NAMALWA (cell line): ENCODE measurements at places on chromosomes 3 and 15.

GRCh38 chr3:105304487-105304886, 62.2 kb upstream of the ALCAM start:
- no peak for DNase-seq

DNA sequence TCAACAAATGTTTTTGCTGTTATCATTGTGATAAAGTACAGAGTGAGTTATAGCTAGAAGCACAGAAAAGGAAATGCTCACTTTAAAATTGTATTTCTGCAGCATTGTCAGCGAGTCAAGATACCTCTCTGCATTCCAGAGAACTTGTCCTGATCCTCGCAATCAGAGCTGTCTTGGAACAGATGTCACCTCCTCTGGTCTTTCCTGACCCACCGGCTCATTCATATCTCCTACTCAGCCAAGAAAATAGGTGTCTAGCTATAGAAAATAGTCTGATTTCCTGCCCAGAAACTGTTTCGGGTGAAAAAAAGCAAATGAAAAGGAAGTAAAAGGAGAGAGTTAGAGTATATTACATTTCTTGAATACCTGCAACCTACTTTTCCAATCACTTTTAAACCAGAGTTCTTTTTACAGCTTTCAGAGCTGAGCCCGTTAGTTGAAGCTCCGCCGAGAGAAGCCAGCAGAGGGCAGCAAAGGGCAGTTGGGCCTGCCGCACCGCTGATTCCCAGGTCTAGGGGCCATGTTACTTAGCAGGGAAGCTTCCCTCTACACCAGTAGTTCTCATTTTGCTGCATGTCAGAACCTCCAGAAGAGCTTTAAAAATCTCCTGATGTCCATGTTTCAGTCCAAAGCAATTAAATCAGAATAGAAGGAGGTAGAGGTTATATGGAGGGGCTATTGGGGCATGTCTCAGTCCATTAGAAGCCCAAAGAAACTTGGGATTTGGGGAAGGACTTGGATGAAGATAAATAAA, 185.7 kb upstream of the THRB start:
- peak; percentile 63 for DNase-seq

GRCh38 chr3:171056528-171056927, 30.0 kb upstream of the SLC2A2 start:
- DNase-seq: no peak

DNA sequence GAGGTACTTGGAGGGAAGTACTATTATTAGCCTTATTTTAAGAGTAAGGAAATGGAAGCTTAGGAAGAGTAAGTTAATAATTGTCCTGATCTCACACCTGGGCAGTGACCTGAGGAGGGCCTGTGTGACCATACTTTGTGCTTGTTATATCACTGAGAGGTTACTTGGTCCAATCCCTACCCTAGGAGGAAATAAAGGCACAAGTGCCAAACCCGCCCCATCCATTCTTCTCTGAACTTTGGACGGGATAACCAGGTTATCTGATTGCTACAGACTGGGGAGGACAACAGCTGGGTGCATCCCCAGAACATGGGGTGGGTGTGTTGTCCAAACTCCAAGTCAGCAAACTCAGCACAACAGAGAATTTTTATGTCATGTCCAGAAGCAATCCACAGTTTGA, 77.7 kb upstream of the NR2E3 start:
- no peak for DNase-seq

DNA sequence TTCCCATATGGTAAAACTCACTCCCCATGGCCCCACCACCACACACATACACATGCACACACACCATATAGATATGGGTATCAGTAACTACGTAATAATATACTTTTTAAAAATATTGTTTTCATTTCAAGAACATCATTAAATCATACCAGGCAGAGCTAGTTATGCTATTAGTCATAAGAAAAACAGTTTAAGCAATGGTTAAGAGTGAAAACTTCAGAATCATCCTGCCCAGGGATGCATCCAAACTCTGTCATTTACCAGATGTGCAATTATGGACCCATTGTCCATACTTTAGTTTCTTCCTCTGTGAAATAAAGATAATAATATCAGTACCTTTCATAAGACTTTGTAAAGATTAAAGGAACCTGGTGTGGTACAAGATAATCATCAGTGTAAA, 608.3 kb downstream of the RBMS3 start:
- no peak for DNase-seq

DNA sequence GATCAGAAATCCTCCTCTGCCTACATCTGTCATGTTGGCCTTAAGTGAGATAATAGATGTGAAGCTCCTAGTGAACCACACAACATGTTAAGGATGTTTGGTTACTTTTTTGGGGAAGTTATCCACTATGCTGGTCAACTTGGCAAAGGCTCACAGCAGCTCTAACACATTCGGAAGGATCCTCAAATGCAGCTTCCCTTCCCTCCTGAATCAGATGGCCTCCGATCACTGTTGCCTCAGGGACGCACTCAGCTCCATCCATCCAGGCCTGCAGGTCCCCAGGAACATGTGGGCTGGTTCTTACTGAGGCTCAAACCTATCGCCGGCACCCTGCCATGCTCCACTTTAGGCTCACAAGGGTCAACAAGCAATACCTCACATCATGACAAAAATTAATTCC, 67.9 kb downstream of the CORO2B start:
- no peak for DNase-seq

DNA sequence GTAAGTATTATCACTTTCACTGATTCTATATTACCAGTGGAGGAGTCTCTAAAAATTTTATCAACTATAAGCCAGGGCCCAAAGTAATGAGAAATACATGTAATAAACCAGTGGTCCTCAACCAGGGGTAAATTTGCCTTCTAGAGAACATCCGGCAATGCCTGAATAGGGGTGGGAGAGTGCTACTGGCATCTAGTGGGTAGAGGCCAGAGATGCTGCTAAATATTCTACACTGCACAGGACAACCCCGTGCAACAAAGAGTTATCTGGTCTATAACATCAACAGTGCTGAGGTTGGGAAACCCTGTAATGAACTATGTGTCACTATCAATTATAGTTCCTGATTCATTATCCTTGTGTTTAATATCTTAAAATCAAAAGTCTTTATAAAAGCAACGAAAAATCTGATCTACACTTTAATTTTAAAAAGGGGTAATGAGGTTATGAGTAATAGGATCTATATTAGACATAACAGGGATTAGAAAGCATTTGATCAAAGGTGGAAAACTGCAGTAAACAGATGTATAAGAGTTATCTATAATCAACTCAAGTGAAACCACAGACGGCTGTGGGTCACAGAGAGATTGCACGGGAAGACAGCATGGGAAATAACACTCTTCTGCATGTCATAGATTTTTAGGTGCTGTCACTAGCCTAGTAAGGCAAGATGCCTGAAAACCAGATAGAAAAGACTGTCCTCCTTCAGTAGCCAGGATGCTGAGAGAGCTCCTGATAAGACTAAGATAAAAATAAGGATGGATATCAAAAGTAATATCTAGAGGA, 2.0 kb downstream of the LYSMD2 start:
- DNase-seq: peak; percentile 72

- DNase-seq: no peak
These were observed 23.9 kb downstream of the ILDR1 start for GRCh38 chr3:121998030-121998580.

- no peak for DNase-seq
These were observed 145.8 kb downstream of the TPRA1 start for GRCh38 chr3:127444761-127445160.

GRCh38 chr15:45169608-45170480, 17.9 kb downstream of the SHF start:
- peak; percentile 50 for DNase-seq

GRCh38 chr3:99741588-99741987, 76.1 kb upstream of the CMSS1 start:
- DNase-seq: no peak

DNA sequence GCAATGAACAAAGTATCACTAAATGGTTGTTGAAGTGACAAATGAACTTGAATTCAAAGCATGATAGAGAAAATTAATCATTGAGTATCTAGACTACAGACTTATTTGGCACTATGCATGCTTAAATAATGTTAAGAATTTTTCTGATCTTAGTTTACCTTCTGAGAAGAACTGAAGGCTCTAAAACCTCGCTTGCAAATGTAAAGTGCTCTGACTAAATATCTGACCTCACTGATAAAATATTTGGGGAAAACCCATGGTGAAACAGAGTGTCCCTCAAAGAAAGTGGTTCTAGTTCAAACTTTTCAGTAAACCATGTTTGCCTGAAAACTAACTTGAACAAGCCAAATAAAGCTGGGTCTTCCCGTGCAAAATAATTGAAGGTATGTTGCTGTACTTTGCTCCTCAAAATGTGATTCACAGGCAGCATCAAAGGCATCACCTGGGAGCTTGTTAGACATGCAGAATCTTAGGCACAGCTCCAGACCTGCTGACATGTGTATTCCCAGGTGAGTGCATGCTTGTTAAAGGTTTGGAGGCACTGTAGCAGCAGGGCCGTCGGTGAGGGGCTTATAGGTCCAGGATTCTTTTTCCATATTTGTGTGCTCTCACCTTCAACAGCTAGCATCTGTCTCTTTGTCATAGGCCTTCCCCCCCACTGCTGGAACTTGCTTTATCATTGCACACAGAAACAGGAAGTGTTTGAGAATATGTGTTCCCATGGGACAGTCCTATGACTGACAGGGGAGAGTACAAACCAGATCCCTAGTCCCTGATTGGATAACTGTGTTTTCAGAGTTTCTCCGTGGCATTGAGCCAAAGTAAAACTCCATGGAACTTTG, 524.2 kb upstream of the LMCD1 start:
- DNase-seq: peak; percentile 39

- DNase-seq: no peak
These were observed 34.6 kb downstream of the GASK1A start for GRCh38 chr3:43013743-43014155.

DNA sequence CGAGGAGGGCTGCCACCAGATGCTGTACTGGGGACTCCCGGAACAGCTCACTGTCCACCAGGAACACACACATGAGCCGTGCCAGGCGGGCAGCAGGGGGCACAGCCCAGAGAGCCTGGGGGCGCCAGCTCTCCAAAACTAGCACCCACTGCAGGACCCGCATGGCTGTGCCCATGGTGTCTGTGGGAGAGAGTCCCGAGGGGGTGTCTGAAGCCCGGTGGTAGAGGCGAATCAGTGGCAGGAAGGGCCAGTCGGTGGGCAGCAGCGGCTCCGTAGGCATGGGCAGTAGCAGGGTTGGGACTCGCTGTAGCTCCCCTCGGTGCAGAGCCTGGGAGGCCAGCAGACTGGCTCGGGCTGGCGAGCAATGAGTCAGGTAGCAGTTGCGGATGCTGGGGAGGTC, 7.0 kb upstream of the LTK start:
- no peak for DNase-seq

DNA sequence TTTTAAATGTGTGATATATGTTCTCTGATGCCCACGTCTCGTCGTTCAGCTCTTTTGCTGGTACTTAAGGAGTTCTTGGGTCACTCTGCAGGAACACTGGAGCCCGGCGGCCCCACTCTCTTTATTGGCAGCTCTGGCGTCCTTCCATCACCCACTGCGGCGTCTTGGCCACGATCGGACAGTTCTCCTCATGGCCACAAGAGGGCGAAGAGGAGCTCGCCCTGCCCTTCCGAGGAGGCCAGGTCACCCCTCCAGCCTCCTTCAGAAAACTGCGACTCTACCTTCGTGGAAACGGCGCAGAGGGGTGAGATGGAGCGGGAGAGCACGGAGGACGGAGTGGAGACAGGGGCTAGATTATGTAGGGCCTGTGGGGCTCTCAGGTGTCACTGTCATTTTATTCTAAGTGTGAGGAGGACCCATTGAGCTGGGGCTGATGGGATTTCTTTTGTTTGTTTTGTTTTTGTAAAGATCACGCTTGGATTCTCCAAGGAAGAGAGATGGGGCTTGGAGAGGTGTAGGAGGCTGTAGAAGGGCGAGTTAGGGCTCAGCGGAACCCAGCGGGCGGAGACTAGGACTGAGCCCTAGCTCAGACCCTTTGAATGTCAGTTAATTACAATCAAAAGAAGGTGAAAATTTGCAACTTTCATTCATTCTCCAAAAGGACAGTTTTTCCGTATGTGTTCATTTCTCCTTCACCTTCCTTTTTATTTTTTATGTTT, 28.0 kb upstream of the GABRA5 start:
- DNase-seq: peak; percentile 58

DNA sequence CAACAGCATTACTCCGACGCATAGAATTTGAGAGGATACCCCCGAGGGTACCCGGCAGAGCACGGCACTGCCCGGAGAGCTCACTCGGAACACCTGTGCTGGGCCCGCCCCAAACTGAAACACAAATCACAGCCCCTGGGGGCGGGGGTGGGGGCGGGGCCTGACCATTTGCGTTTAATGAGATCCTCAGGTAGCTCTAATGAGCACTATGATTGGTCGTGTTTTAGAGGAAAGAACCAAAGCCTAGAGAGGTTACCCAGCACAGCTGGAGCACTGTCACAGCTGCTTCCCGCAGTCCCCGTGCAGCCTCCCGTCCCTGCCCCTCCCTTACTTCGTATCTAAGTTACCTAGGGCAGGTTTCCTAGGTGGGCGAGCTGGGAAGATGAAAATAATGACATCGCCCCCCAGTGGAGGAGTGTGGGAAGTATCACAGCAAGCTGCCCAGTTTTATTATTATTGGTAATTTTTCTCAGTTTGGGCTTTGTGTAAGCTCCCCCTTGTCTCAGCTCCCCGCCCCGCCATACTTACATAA, 187.1 kb downstream of the PDE8A start:
- peak; percentile 59 for DNase-seq

DNA sequence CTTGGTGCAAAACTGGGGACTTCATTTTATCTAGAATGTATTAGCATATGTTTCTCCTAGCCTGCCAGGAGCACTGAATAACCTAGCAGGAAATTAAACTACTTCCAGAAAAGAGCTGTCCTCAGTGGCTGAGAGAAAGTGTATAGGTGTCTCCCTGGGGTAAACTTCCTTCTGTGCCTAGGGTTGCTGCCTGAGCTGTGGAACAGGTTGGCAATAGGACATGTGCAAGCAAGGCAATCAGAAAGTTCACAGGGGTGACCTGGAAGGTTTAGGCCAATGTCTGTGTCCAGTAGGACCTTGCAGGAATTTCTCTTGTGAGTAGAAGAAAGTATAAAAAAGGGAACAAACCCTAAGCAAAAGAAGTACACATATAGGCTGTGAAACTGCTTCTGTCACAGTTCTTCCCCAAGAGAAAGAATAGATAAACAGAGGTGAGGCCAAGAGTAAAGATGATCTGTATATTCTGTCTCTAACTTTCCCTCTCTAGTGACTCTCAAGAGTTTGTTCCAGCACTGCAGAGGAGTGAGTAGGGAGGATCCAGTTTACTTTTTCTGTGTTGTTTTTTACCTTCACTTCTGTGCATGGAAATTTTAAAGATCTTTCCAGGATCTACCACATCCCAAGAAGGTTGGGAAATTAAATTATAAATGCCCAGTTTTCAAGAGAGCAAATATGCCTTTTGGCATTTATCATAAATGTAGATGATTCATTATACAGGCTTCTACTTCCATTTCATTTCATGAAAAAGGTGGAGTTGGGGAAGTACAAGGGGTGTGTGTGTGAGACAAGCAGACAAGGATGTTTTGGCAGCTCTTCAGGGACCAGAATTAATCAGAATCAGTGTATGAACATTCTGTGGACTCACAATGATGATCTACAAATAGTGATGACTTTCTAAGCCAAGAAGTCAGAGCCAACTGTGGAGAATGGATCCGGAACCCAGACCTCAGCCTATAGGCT, 155.2 kb downstream of the RBPMS2 start:
- DNase-seq: no peak

GRCh38 chr15:101437209-101437608, 52.3 kb downstream of the PCSK6 start:
- DNase-seq: no peak
